AG09309 (cell line): ENCODE measurements at places on chromosomes 16 and 17.
A peak's percentile ranks its signal among the peaks of the same experiment; 100 is the strongest.

DNA sequence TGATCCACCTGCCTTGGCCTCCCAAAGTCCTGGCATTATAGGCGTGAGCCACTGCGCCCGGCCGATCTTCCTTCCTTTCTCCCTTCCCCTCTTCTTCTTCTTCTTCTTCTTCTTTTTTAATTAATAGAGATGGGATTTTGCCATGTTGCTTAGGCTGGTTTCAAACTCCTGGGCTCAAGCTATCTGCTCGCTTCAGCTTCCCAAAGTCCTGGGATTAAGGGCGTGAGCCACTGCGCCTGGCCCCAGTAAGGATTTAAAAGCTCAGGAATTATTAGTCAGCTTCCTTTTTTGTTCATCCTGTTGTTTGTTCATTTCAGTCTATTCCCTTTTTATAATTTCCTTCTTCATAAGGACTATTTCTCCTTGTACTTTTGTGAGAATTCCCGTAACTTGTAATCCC lies 32.7 kb upstream of the LRRC37A start:
- DNase-seq: no peak

DNA sequence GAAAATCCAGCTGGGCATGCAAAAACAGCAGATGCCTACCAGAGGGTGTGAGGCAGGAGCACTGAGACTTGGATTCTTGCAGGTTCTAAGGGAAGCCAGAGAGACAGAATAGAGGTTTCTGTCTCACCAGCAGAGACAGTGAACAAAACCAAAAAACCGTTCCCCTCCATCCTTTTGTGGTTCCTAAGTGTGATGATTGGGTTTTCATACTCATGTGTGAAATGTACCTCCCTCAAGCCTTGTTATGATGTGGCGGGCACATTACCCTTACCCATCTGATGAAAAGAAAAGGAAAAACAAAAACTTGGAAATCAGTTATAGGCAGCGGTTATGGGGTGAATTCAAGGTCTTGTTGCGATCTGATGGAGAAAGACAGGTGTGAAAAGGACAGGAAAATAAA lies 172.6 kb upstream of the CDH13 start:
- no peak for DNase-seq

DNA sequence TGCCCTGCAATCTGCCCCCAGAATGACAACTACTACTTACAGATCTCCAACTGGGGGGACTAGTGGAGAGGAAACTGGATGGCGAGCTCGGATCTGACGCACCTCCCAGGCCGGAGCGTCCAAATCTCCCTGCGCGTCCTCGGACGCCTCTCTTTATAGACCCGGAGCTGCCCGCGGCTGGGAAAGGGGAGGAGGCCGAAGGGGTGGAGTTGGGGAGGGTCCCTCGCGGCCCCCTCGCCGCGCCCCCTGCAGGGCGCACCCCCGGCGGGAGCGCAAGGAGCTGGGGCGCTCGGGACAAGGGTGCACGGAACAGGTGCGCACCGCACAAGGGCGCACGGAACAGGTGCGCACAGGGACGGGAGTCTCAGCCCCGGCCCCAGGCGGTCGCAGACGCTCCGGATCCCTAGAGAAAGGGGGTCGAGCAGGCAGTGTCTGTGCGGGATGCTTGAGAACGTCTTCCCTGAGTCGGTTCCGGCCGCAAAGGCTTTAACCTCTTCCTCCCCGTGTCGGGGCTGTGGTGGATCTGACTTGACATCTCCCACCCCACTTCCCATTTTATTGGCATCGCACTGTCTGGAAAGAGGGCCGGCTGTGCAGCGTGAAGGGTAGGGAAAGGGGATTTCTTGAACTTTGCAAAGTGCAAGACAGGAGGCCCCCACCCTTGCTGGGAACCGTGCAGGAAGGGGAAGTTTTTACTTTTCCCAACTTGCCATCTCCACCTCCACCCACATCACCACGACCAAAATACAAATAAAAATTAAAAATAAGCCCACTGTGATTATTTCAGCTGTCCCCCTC lies at the start of gene MYH11:
Gene MYH11 (minus strand): TSS at position 128 of the 798 bp plus-strand sequence. CDS start 18,776 bp downstream, outside the sequence.
- no peak for DNase-seq

DNA sequence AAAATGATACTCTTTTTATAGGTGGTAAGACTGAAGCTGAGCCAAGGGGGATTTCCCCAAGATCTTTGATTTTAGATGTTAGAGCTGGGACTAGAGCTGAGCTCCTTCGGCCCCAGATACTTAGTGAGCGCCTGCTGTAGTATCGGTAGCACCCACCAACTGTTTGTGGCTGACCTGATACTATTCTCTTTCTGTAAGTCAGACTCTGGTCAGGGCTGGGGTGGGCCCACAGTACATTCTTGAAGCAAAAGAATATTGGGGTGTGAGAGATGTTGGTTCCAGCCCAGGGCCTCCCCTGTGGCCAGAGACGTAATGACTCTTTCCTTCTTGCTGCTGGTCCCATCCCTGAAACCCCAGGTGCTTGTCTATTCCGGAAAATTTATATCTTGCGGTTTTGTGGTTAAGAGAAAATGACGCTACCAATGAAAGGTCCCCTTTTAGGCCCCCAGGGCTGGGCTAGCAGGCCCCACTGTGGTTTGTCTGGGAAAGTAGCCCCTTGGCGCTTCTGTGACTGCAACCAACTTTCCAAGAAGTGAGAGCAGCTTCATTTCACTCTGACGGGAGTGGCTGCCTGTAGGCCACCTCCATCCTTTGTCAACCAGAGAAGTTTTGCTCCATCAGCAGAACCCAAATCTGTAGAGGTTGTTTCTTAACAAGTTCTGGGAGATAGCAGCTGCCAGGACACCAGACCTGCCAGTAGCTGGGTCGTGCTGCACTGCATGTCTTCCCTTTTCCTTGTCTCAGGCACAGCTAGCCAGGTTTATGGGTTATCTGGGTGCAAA lies 86.4 kb upstream of the LGALS9 start:
- no peak for DNase-seq

- no peak for DNase-seq
Measured at GRCh38 chr16:46614006-46614405, 7.2 kb downstream of the SHCBP1 start.

GRCh38 chr16:73151941-73152340 lies 104.0 kb upstream of the ZFHX3 start:
- DNase-seq: no peak

GRCh38 chr17:38777641-38778250 lies 21.6 kb downstream of the PIP4K2B start:
- no peak for DNase-seq

- no peak for DNase-seq
Measured at GRCh38 chr16:27729516-27730304, 179.8 kb downstream of the KATNIP start.

GRCh38 chr17:82034371-82035011 lies 3.0 kb downstream of the DCXR start:
- DNase-seq: no peak

DNA sequence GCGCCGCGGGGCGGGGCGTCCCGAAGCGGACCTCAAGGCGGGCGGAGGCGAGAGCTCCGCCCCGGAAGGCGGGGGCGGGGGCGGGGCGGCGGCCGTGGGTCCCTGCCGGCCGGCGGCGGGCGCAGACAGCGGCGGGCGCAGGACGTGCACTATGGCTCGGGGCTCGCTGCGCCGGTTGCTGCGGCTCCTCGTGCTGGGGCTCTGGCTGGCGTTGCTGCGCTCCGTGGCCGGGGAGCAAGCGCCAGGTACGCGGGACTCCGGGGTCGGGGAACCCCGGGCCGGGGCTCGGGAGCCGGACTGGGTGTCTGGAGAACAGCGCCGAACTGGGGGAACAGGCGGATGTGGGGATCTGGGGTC lies at the start of gene TNFRSF12A:
Gene TNFRSF12A (plus strand): TSS at position 122 of the 357 bp plus-strand sequence. CDS start 30 bp downstream, at position 152.
- DNase-seq: no peak

- DNase-seq: no peak
Measured at GRCh38 chr17:9307313-9307998, 268.2 kb downstream of the STX8 start.

DNA sequence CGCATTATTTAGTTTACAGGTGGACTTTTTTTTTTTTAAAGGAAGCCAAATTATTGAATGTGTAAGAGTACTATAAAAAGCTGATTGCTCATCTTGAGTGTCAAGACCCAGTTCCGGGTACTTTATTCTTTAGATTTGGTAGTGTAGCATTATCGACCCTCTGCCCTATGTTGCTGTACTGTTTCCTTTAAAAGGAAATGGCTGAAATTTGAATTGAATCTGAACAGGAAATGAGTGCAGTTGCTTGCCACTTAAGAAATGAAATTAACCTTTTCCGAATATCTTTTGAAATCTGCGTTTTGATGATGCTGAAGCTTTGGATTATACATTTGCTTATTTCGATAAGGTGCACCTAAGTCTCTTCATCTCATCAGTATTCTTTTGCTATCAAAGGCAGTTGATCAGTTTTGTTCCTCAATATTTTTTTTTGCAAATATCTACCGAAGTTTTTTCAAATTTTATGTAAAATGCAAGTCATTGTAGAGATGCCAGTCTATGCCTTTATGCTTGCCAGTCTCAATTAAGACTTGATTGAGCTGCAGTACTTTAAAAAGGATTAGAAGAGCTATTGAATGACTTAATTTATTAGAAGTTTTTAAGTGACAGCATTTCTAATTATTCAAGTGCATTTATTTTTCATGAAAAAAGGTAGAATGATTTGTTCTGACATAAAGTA lies 1.8 kb downstream of the GGNBP2 start:
- DNase-seq: no peak

DNA sequence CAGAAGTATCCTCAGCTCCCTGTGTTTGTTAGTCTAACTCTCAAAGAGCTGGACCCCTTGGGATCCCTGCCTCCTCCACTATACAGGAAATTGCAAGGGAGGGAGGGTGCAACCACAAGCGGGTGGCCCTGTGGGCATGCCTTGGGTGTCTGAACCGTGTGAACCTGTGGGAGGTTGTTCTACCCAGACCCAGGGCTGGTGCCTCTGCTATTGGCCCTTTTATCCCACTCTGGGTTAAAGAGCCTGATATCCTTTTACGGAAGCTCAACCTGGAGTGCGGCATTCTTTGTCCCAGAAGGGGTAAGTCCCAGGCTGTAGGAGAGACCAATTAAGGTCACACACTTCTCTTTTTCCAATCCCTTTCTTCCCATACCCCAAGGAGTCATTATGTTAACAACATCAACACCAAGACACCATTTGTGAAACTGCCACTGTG lies 53.4 kb downstream of the ARSG start:
- no peak for DNase-seq

DNA sequence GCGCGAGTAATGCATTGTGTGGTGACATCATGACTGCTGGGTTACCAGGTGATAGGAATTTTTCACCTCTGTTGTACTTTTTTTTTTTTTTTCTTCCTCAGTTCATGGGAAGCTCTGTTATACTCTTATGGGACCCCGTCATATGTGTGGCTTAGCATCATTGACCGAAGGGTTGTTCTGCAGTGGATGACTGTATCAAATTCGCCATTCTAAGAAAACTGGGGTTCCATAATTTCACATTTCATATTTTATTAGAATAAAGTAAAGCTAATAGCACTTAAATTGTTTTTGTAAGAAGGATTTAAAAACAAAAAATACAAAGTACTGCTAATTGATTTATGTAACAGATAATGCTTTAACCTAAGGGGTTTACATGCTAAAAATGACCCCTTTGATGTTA lies 32.0 kb upstream of the MRC2 start:
- no peak for DNase-seq

DNA sequence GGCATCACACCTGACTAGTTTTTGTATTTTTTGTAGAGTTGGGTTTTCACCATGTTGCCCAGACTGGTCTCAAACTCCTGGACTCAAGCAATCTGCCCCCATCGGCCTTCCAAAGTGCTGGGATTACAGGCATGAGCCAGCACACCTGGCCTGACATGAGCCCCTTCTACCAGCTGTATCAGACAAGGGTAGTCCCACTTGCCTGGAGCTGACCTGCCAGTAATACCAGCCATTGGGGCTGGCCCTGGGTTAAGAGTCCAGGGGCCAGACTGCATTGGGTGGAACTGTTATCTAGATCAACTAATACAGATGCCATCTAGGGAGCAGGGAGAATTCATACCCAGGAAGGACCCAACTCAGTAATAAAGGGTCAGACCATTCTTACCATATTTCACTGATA lies 28.1 kb downstream of the WSB1 start:
- no peak for DNase-seq

DNA sequence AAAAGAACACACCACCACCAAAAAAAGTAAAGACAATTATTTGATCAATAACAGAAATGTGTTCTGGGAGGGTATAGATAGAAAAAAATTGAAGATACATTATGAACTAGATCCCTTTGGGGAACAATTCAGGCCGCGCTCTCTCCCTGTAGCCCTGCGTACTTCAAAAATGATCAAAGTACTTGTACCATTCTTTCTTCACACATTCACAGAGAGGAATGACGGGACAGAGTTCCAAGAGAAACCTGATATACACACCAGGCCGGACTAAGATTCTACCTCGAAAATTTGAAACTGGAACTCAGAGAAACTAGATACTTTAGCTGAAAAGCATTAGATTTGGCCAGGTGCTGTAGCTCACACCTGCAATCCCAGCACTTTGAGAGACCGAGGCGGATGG lies 50.0 kb downstream of the CNOT1 start:
- DNase-seq: no peak

GRCh38 chr16:28218109-28218508 lies 6.3 kb upstream of the XPO6 start:
- DNase-seq: peak; percentile 14

GRCh38 chr17:67477687-67478086 lies 100.6 kb downstream of the PITPNC1 start:
- DNase-seq: no peak

GRCh38 chr17:57391076-57391825 lies 134.9 kb downstream of the MSI2 start:
- no peak for DNase-seq

DNA sequence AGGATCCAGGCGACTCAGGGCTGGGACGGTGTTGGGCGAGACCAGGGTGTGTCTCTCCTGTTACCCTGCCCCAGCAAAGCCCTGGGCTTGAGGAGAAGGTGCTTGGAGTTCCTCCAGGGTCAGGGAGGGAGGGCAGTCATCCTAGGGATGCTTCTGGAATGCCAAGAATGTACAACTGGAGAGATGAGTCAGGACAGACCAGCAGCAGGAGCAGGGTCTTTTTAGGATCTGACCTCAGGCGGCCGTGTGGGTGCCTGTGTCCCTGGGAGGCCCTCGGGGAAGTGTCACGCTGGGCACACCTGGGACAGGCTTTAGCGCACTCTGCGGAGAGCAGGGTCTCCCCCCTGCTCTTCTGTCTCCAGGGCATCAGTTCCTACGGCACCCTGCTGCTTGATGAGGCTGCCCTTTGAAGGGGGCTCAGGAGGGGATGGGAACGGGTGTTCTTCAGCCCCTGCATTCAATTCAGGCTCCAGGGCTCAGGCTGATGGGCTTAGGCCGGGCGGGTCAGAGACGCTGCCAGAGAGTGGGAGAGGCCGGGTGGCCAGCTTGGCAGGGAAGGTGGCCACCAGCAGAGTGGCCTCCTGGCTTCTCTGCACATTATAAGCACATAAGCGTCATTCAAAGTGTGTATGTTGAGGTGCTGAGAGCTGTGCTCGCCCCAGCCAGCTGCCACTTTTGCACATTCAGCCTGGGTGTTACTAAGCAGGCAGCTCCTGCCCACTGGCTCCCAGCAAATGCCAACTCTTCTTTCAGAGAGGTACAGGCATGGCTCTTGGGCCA lies 8.4 kb upstream of the MTSS2 start:
- no peak for DNase-seq

- no peak for DNase-seq
Measured at GRCh38 chr16:81610936-81611335, 166.3 kb downstream of the CMIP start.

- no peak for DNase-seq
Measured at GRCh38 chr17:48513666-48514455, 16.9 kb downstream of the HOXB1 start.
